ENCODE measurements at places on chromosomes 4 and X. TPM values are rescaled to one million over a fixed set of nuclear protein-coding genes. Genes with fewer than 3 reads are reported as not detected.

- DNase-seq, result no peak
- H3K36me3 ChIP-seq, result no peaks in the 10 kb centered on the region
- H3K27ac ChIP-seq, result no peak overlapping the region
Observed at GRCh38 chrX:9566150-9566621, 101.3 kb downstream of the TBL1X start.

Gene KIAA1210
- 0.07 TPM for polyA plus RNA-seq

Gene NR0B1
- 0.18 TPM for polyA plus RNA-seq

Gene SPANXB1
- not detected for polyA plus RNA-seq
